ENCODE measurements at places on chromosomes 4 and X. TPM values are rescaled to one million over a fixed set of nuclear protein-coding genes. Genes with fewer than 3 reads are reported as not detected.

NIPAL1 gene
- total RNA-seq: 3.9 TPM

GAGE13 gene
- not detected for total RNA-seq

NUP62CL gene
- total RNA-seq: 14.8 TPM

SLC25A14 gene
- total RNA-seq: 15.9 TPM

MAGEC2 gene
- total RNA-seq: not detected

TRMT44 gene
- 17.8 TPM for total RNA-seq

PPBP gene
- not detected for total RNA-seq

RADX gene
- 1.4 TPM for total RNA-seq

NLRP2B gene
- not detected for total RNA-seq

ARAP2 gene
- 10.1 TPM for total RNA-seq

MAGEB2 gene
- total RNA-seq: not detected

DNA sequence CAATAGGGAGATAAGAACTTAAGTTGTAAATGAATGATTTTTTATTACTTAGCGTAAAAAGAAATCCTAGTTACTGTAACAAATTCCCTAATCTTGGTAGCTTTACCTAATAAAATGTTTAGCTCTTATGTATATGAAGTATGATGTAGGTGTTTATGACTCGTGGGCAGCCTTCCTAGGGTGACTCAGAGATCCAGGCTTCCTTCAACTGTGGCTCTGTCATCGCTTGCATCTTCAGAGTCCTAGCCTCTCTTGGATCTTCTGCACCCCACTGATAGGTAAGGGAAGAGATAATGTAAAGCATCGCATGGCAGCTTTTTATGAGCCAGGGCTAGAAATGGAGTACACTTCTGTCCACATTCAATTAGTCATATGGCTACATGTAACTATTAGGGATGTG lies 165.6 kb upstream of the GLRA2 start:
- no peak for DNase-seq

GRCh38 chr4:43567644-43568043 lies 675.1 kb downstream of the GRXCR1 start:
- no peak for DNase-seq

GRCh38 chrX:1321674-1322073 lies 14.9 kb upstream of the IL3RA start:
- DNase-seq: no peak

GRCh38 chrX:10177004-10177396 lies 20.2 kb downstream of the CLCN4 start:
- DNase-seq: no peak

DNA sequence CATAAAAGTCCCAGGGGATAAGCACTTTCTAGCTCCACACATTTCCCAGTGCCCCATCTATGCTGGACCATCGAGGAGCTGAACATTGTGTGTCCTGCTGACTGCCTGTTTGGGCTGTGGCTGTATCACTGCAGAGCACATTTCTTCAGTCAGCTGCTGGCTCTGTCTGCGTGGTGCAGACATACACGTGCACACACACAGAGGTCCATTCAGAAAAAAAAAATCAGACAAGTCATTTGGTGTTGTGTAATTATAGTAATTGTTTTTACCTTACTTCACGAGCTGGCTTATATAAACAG lies 1.1 kb upstream of the PDLIM3 start:
- no peak for DNase-seq

- DNase-seq: peak; percentile 61
These were observed 110.0 kb downstream of the PPARGC1A start for GRCh38 chr4:23779839-23780238.

DNA sequence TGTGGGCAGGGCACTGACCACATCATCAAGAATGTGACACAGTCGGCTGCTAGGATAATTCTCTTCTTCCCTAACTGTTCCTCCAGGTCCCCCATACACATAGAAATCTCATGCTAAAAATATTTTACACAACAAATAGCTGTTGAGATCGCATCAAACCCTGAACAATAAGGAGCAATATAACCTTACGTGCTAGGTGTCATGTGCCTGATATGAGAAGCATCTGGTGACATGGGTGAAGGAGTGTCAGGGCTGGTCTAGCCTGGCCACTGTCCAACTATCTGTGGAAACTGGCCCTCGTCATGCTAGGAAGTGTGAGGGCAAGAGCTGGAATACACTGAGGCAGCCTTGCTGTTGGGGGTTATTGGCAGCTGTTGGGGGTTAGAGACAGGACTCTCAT lies 167.3 kb upstream of the PGRMC2 start:
- DNase-seq: no peak

- DNase-seq: no peak
These were observed 89.2 kb upstream of the EXOC1L start for GRCh38 chr4:55730280-55730931.

- DNase-seq: no peak
These were observed 405.9 kb upstream of the PITX2 start for GRCh38 chr4:111028795-111029194.

- no peak for DNase-seq
These were observed 455.2 kb downstream of the PCDH7 start for GRCh38 chr4:31175242-31175910.

- no peak for DNase-seq
These were observed 58.6 kb downstream of the MSX1 start for GRCh38 chr4:4918067-4918466.

GRCh38 chr4:146370841-146371240 lies 150.9 kb downstream of the SLC10A7 start:
- no peak for DNase-seq
